ENCODE measurements at places on chromosomes 6 and 20.

- DNase-seq = no peak
These were observed 626.1 kb upstream of the ID4 start for GRCh38 chr6:19210849-19211590.

- no peak for DNase-seq
These were observed 109.6 kb upstream of the MAP3K4 start for GRCh38 chr6:160882006-160882405.

DNA sequence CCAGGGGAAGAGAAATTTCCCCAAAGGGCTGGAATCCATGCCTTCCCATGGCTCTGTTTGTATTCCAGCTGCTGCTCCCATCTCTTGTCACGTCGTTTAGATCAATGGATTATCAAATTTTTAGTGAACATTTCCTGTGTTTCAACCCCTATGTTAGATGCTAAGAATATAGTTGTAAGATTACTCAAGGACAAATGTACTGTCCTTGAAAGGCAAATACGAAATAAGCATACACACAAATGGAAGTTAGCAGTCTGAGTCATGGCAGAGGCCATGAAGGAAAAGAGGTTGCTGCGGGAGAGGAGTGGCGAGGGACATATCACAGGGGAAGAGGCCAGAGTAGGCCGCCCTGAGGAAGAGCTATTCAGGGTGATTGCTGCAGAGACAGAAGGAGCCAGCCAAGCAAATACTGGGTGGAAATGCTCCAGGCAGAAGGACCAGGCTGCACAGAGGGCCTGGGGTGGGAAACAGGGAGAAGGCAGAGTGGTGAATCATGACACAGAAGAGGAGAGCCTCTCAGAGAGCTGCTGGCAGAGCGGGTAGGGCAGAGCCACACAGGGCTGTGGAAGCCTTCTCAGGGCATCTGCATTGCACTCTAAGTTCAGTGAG, 219.2 kb upstream of the LRFN2 start:
- no peak for DNase-seq

- no peak for DNase-seq
These were observed 48.7 kb downstream of the SLC35F1 start for GRCh38 chr6:117955684-117956256.

GRCh38 chr6:137846274-137846673, 20.8 kb upstream of the TNFAIP3 start:
- no peak for DNase-seq

- DNase-seq = no peak
These were observed 26.5 kb downstream of the NKAIN2 start for GRCh38 chr6:123830120-123830519.

DNA sequence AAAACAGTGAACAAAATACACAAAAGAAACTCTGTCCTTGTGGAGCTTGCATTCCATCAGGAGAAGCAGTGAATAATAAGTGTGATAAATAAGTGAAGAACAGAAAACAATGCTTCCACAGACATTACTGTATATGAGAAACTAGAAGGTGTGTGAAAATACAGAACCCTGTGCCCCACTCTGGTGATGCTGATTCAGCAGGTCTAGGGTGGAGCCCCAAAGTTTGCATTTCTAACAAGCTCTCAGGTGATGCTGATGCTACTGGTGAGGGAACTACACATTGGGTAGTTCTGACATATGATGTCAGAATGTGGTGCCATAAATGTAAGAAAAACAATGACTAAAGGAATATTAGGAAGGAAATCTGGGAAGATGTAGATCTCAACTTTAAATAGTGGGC, 601.4 kb upstream of the BTBD3 start:
- no peak for DNase-seq

DNA sequence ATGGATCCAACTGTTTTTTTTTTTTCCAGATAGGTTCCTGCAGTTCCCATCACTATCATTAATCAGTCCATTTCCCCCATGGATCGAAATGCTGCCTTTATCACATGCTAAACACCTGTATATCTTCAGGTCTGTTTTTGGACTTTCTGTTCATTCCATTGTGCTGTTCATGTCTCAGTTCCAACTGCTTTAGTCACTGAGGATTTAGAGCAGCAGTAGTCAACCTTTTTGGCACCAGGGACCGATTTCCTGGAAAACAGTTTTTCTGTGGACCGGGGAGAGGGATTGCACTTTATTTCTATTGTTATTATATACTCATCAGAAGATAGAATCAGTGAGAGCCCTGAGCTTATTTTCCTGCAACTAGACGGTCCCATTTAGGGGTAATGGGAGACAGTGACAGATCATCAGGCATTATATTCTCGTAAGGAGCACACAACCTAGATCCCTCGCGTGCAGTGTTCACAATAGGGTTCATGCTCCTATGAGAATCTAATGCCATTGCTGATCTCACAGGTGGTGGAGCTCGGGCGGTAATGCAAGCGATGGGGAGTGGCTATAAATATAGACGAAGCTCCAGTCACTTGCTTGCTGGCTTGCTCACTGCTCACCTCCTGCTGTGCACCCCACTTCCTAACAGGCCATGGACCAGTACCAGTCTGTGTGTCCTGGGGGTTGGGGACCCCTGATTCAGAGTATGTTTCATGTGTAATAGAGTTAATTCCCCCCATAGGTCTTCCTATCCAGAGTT, 46.0 kb downstream of the CAP2 start:
- no peak for DNase-seq

DNA sequence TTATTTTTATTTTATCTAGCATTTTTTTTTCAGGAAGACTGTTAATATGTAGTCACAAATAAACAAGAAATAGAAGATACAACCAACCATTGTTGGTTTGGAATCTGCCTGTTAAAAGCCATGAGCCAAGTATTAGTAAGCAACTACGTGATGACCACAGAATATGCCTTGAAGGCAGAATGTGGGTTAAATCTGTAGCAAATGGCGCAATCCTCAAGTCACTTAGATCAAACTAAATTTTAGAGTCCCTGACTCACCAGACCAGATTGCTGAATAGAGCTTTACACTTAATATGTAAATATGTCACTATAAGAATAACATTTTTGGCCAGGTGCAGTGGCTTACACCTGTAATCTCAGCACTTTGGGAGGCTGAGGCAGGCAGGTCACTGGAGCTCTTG, 800.1 kb upstream of the CITED2 start:
- DNase-seq = no peak

DNA sequence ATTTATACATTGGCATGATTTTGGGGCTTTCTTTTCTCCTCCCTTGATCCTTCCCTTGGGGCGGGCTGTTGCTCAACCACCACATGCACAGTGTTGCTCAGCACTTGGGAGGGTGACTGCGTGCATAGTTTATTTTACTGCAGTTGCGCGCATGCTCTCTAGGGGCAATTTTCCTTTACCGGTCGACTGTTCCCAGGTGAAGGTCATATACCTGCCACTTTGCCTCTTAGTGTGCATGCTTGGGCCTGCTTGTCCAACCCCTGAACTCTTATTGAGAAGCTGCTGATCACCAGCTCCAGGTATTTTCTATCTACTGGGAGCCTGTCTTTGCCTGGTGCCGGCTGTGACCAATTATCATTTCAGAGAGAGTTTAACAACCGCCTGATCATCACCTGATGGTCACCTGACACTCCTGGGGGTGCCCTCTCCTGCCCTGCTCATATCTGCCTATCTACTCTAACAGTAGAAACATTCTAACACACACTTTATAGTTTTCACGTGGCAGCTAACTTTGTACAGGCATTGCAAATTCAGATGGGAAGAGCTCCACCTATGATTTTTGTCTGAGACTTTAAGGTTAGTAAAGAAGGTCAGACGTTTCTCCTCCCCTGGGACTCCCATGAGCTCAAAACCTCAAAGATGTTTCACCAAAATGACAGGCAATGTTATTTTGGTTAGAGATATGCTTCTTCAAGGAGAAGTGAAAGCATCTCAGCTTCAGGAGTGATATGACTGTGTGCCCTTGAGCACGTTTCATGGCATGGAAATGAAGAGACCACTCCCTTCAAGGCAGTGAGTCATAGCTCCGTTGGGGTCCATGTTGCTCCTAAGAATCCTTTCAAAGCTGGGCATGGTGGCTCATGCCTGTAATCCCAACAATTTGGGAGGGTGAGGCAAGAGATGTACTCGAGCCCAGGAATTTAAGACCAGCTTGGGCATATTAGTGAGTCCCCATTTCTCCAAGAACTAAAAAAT, 227.5 kb upstream of the MYLIP start:
- DNase-seq = no peak

- DNase-seq = no peak
These were observed 489.5 kb downstream of the CDH26 start for GRCh38 chr20:60447703-60448102.

DNA sequence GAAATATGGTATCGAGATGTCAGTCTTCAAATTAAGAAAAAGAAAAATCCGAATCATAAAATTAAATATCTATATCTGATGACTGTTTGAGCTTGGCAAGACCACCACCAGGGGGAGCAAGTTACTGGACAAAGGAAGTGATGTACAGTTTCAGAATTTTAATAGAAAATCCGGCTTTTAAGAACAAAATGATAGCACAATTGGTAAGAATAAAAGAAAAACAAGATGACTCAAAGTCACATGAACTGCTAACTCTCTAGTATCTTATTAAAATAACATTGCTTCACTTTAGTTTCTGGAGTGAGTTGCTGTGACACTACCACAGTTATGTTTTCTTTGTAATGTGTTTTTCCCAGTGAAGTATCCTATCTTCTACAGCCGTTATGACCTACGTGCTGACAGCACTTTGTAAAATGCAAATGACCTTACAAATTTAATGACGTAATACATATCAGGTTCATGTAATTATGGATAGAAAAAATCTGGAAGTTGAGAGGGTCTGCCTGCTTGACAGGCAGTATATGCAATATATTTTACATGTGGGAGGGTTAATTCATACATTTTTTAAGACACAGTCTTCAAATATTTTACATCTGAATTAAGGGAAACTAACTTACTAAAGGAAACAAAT, 405.3 kb upstream of the HS3ST5 start:
- DNase-seq = no peak

GRCh38 chr20:20463933-20464374, 96.0 kb downstream of the INSM1 start:
- no peak for DNase-seq

- no peak for DNase-seq
These were observed 13.9 kb upstream of the ADGRF5 start for GRCh38 chr6:46935687-46936086.

- DNase-seq = no peak
These were observed 12.8 kb upstream of the EDN1 start for GRCh38 chr6:12277386-12277785.

GRCh38 chr20:6269168-6269873, 146.5 kb upstream of the FERMT1 start:
- DNase-seq = no peak

DNA sequence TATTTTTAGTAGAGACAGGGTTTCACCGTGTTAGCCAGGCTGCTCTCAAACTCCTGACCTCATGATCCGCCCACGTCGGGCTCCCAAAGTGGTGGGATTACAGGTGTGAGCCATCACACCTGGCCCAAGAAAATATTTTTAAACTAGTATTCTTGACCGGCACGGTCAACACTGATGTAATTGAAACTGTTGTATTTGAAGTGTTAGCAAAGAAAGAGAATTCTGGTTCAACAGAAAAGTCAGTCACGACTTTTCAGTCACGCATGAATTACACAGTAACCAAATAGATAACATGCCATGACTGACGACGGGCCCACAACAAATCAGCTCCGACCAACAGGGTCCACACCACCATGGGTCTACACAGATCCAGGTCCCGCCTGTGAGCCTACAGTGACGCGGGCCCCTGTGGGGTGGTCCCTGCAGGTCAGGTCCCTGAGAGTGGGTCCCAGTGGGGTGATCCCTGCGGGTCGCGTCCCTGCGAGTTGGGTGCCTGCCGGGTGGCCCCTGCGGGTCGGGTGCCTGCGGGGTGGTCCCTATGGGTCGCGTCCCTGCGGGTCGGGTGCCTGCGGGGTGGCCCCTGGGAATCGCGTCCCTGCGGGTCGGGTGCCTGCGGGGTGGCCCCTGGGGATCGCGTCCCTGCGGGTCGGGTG, 1.0 kb downstream of the GMEB2 start:
- no peak for DNase-seq

- DNase-seq = no peak
These were observed 171.3 kb upstream of the KCNK16 start for GRCh38 chr6:39493777-39494176.

- no peak for DNase-seq
These were observed 3.2 kb downstream of the BHLHE23 start for GRCh38 chr20:63003546-63003945.

DNA sequence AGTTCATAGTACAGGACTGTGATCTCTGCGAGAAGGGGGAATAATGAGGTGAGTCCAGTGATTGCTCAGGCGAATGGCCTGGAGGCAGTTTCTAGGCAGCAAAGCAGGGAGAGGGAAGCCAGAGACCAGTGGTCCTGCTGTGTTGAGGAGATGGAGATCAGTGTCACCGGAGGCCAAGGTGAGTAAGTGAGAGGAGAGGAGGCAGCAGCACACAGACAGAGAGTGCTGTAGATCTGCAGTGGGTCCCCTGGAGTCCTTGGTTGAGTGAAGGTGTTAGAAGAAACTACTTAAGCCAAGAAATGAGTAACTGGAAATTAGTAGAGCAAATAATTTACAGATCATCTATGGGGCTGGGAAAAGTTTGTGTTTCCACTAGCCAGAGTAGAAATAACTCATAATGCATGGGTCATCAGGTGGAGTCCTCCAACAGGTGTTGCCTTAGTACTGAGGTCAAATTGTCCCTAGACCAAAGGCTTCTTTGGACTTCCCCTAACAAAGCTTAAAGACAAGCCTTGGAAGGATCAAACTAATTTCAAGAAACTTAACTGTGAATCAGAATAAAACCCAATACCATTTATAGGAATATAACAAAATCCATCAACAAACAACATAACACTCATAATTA, 13.6 kb downstream of the HEBP2 start:
- DNase-seq = no peak

GRCh38 chr6:6154335-6154734, 147.6 kb upstream of the NRN1 start:
- no peak for DNase-seq

DNA sequence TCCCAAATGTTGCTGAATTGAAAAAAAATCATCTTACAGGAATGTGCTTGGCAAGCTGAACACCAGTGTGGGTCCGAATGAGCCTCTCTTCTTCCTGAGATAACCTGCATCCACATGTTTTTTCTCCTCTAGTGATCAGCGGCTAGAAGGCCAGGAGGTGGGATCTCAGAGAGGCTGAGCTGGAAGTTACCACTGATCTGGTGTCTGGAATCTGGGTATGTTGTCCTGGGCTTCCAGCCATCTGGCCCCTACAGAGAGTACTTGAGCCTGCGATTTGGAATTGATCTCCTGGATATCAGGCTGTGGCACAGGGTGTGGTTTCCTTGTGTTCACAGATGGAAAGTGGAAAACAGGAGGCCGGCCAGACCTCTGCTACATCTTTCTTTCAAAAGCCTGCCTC, 35.9 kb downstream of the SULF2 start:
- no peak for DNase-seq
